ENCODE measurements at places on chromosomes 5 and 9.

DNA sequence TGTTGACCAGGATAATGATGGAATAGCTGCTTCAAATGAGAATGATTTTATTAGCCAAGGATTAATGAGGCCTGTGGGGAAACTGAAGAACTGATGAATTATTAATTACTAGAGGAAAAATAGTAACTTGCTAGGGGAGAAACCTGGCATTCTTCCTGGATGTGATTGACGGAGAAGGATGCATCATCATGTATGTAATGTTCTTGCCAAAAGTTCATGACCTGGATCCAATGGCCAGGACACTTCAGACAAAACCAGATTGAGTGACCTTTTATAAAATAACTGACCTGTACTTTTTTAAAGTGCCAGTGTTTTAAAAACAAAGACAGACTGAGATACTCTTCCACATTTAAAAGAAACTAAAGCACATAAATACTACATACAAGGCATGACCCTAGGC is 23.7 kb downstream of the KIAA1191 start:
- no peak for DNase-seq

GRCh38 chr9:30722065-30722464 is 1662.4 kb upstream of the ACO1 start:
- no peak for DNase-seq

DNA sequence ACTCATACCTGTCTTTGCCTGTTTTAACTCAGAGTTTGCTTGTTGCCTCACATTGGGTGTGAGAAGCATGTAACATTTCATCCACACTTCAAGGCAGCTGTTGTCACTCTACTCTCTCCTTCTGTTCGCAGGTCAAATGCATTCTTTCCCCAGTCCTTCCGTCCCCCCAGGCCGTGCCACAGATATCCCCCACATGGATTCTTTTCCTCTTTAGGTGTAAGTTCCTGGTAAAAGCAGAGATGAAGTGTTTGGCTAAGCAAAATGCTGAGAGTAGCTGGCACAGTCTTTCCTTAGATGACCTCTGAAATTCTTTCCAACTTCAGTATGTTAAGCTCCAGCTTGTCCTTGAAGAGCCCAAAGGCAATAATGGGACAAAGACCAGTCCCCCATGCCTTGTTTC is 328.2 kb downstream of the SLIT3 start:
- DNase-seq: no peak

DNA sequence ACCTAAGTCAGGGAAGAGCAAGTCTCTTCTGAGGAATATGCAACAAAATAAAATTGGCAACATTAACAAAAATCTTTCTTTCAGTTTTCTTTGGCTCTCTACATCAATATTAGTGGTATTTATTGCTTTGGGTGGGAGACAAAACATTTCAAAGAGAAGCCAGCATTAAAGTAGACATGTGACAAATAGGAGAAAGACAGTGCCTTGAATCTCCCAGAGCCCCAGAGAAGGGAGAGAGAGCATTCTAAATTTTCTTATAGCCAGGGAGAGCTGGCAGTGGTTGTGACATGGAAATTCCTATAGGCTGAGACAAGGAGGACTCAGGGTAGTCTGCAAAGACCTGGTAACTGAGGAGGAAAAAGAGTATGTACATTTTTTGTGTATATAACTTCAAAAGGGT is 79.4 kb upstream of the NREP start:
- no peak for DNase-seq

DNA sequence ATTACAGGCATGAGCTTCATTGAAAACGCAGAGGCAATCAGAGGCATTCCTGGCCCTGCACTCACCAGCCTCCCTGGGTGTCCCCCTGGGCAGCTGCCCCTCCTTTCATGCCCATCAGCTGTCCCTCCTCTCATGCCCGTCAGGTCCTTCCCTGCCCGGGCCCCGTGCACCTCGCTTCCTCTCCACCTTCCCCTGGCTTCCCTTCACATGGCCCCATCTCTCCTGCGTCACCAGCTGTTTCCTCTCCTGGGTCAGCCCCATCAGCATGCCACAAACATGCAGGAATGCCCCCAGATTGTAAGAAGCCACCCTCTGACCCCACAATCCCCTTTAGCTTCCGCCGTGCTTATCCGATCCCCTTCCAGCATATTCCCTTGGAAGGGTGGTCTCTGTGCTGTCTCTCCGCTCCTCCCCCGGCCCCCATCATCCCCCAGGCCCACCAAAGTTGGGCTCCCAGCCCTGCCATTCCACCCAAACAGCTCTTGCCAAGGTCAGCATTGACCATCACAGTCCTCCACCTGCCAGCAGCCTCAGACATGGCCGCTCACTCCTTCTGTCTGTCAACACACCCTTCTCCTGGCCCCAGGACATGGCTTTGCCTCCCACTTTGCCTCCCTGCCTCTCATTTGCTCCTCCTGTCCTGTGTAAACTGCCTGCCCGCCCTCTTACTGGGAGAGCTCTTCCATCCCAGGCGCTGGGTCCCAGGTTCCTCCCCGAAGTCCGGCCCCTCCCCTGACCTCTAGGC is 98.6 kb upstream of the IER5L start:
- DNase-seq: no peak

GRCh38 chr9:134396258-134396742 is 70.0 kb downstream of the RXRA start:
- peak; percentile 63 for DNase-seq

DNA sequence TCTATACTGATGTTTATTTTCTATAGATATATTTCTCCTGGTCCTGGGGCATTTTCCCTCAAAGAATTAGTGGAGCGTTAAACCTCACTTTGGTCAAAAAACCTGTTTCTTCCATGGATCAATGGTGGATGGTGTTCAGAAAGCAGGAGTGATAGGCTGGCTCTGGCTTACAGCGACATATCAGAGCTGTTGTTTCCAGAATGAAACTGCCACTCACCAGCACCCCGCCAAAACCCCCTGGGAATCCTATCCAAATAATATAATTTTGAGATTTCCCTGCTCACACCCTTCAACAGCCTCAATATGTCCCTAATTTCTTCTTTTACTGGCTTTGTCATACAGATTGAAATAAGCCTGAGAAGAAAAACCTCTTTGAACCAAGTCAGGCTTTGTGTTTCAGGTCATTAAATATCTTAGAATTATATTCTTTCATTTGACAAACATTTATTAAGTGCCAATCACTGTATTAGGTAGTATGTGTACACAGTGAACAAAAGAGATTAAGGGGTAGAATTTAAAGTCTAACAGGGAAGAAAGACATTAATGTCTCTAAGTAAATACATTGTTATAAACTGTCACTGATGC is 144.5 kb upstream of the GPR151 start:
- no peak for DNase-seq

DNA sequence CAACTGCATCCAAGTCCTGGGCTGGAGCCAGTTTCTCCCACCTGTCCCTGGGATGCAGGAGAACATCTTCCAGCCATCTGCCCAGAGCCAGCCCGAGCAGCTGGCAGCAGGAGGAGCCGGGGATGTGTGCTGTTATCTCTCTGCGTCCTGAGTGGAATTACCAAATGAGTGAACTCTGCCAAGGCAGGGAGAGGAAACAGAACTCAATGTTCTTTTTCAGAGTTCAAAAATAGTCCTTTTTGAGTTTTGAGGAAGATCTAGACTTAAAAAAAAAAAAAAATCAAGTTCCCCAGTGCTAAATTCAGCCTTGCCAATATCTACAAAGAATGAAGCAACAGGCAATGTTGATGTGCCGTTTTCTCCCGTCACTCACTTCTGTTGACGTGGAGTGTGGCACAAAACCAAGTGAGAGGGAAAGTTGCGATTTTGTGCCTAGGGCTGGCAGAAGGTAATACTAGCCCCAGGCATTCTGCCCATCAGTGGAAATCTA is 56.2 kb downstream of the TMOD1 start:
- no peak for DNase-seq

DNA sequence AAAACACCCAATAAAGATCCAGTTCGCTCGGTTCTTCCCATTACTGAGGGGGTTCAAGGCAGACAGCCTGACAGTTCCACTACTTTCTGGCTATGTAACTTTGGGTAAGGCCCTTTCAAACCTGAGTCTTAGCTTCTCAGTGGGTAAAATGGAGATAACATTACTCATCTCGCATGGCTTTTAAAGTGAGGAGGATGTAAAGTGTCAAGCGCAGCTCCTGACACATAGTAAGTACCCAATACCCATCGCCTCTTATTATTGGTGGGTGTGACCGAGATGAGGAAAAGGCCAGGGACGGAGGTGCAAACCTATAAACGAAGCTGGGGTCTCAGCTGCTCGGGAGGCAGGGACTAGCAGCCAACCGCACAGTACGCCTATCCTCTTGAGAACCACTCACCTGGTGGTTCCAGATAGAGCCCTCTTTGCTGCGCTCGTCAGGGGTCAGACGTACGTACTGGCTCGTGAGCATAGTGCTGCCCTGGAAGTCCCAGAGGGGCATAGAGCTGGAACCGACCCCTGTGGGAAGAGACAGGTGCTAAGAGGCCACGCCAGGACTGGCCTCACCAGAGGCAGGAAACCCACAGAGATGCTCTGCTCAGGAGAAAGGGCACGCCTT is 584 bp downstream of the LMAN2 start:
- no peak for DNase-seq

DNA sequence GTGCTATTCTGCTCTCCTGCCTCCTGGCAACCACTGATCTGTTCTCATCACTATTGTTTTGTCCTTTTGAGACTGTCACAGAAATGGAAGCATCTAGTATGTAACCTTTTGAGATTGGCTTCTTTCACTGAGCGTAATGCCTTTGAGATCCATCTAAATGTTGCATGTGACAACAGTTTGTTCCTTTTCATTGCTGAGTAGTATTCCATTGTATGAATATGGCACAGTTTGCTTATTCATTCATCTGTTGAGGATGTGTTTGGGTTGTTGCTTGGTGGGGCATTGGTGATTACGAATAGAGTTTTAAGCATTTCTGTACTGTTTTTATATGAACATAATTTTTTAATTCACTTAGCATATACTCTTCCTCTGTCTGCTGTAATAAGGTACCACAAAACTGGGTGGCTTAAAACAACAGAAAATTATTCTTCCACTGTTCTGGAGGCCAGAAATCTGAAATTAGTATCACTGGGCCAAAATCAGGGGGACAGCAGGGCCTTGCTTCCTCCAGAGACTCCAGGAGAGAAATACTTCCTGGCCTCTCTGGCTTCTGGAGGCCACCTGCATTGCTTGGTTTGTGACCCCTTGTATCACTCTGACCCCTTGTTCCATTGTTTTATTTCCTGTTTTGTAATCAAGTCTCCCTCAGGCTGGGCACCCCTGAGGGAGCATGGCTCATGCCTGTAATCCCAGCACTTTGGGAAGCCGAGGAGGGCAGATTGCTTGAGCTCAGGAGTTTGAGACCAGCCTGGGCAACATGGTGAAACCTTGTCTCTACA is 53.0 kb downstream of the EXOSC2 start:
- no peak for DNase-seq

DNA sequence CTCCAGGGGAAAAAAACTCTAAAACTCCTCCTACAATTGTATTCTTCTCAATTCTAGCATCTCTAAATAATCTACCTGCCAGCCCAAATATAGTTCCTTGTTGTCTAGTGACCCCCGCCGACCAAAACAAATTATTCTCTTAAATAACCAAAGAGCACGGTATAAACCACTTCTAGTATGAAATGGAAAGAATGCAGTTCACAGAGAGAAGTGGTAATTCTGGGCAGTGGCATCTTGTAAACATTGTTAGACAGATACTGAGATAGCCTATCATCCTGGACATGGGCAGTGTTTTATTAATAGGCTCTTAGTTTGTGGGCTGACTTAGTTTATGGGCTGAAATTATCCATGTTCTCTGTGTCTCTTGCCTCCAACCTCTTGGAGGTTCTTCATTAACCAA is 1412.6 kb upstream of the CDH9 start:
- no peak for DNase-seq

GRCh38 chr9:95226921-95227320 is 90.6 kb downstream of the FANCC start:
- DNase-seq: no peak

DNA sequence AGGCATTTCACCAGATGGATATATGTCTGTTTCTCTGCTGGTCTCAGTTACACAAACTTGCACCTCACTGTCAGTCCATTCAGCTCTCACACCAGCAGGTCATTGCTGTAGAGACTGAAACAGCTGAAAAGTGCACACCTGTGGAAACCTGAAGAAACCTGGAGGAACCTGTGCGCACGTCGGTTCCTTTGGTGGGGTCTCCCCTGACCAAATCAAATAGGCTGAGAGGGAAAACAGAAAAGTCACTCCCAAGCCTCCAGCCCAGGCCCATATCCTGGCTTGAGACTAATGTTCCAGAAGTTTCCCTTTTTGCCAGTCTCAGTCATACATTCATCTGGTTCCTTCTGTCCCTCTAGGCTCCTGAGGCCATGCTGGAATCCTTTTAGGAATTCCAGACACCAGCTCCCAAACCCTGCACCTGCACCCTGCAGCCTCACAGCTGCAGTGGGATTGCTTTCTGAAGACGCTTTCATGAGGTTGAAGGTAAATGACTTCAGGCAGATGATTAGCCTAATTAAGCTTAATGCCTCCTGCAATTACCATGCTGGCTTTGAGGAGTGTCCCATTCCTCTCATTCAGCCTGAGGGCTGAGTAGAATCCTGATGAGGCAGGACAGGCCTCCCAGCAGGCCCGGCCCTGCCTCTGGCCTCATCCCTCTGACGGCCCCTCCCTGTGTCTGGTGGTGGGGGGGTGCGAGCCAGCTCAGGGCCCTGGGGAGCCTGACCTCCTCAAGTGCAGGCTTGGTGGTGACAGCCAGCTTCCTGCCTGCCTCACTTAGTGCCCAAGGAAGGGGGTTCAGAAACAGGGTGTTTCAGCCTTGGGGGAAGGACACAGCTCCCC is 24.3 kb upstream of the CXCL14 start:
- DNase-seq: no peak

- no peak for DNase-seq
Observed at GRCh38 chr5:96279801-96280542, 153.1 kb downstream of the PCSK1 start.

- no peak for DNase-seq
Observed at GRCh38 chr5:177547736-177548135, 6.6 kb downstream of the FAM193B start.

- no peak for DNase-seq
Observed at GRCh38 chr5:160152901-160153300, 33.7 kb upstream of the PWWP2A start.

DNA sequence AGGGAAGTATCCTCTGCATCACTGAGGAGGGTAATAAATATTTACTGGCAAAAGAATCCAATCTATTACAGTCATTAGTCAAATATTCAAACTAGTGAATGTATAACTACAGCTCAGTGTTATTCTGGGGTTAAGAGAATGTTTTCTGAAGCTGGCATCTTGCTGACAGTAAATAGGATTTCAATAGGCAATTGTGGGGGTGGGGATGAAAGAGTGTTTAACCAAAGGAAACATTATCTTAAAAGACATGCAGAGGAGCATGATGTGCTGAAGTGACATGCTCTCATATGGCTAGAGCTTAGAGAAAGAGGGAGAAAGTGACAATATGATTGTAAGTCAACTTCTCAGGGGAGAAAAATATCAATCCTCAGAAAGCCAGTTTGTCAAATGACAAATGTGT is 618.4 kb upstream of the RIOK2 start:
- DNase-seq: no peak
